Activated CD4-positive, alpha-beta T cell treated with anti-CD3 and anti-CD28 coated beads, Interleukin-2, amount 10 ng/mL, durations not matched to agents 24 days and 14 days (primary cell): ENCODE measurements at places on chromosomes 6 and 20. TPM values are rescaled to one million over a fixed set of nuclear protein-coding genes. Genes with fewer than 3 reads are reported as not detected.

Gene C6orf141
- total RNA-seq = 0.14 TPM in 1 of 2 replicates, not detected in the other

Gene OLIG3
- not detected in 2 replicates for total RNA-seq

GRCh38 chr20:37650661-37651060, 43.2 kb upstream of the CTNNBL1 start:
- H3K27me3 ChIP-seq = peaks cover 10% of the 10 kb centered on the region
- H3K4me1 ChIP-seq = no peaks in the 10 kb centered on the region
- no peak overlapping the region for H3K27ac ChIP-seq
- no peak overlapping the region for H3K4me3 ChIP-seq
- DNase-seq = no peak
- no peaks in the 10 kb centered on the region for H3K36me3 ChIP-seq

DNA sequence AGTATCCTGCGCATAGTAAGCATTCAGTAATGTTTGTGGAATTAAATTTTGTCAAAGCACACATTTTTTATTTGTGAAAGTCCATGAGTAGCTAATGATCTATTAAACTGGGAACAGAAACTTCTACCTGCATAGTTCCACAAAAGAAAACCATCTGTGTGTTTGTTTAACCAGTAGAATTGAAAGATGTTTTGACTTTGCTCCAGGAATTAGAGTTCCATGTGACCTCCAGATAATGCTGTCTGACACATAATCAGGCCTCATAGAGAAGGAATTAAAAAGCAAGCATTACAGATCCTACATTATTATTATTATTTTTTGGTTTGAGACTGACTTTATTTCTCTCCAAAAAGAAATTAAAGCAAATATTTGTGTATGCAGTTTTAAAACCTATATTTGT, 126.5 kb downstream of the PACRG start:
- H3K4me1 ChIP-seq = no peaks in the 10 kb centered on the region
- H3K4me3 ChIP-seq = no peak overlapping the region
- no peaks in the 10 kb centered on the region for H3K27me3 ChIP-seq
- no peak overlapping the region for H3K27ac ChIP-seq

- H3K27me3 ChIP-seq = no peaks in the 10 kb centered on the region
- DNase-seq = peak; percentile 77
- no peaks in the 10 kb centered on the region for H3K36me3 ChIP-seq
- no peak overlapping the region for H3K27ac ChIP-seq
Measured at GRCh38 chr6:42177514-42178364, 4.6 kb downstream of the GUCA1A start.

- peaks cover 20% of the 10 kb centered on the region for H3K27me3 ChIP-seq
- no peaks in the 10 kb centered on the region for H3K36me3 ChIP-seq
- H3K27ac ChIP-seq = no peak overlapping the region
- H3K4me3 ChIP-seq = no peak overlapping the region
- peaks cover 10% of the 10 kb centered on the region for H3K4me1 ChIP-seq
- DNase-seq = no peak
Measured at GRCh38 chr20:36098364-36098763, 56.2 kb upstream of the EPB41L1 start.

Gene FERMT1
- 0.58 and 0.71 TPM in 2 replicates for total RNA-seq

DNA sequence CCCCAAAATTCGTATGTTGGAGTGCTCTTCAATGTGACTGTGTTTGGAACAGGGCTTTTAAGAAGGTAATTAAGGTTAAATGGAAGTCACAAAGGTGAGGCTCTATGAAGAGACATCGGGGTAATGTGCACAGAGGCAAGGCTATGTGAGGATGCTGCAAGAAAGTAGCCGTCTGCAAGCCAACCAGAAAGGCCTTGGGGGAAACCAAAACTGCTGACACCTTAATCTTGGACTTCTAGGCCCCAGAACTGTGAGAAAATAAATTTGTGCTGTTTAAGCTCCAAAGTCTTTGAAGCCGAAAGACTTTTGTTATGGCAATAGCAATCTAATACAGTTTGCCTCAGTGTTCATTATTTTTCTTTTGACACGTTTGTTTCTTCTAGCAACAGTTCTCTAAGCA, 2.4 kb upstream of the IRAK1BP1 start:
- DNase-seq = no peak
- peaks cover 4% of the 10 kb centered on the region for H3K27me3 ChIP-seq
- no peak overlapping the region for H3K27ac ChIP-seq

Gene CBLN4
- total RNA-seq = not detected in 2 replicates

GRCh38 chr6:28337121-28337520, 1.2 kb upstream of the ZSCAN31 start:
- no peaks in the 10 kb centered on the region for H3K36me3 ChIP-seq
- no peak overlapping the region for H3K27ac ChIP-seq
- no peak for DNase-seq
- peaks cover 4% of the 10 kb centered on the region for H3K27me3 ChIP-seq

DNA sequence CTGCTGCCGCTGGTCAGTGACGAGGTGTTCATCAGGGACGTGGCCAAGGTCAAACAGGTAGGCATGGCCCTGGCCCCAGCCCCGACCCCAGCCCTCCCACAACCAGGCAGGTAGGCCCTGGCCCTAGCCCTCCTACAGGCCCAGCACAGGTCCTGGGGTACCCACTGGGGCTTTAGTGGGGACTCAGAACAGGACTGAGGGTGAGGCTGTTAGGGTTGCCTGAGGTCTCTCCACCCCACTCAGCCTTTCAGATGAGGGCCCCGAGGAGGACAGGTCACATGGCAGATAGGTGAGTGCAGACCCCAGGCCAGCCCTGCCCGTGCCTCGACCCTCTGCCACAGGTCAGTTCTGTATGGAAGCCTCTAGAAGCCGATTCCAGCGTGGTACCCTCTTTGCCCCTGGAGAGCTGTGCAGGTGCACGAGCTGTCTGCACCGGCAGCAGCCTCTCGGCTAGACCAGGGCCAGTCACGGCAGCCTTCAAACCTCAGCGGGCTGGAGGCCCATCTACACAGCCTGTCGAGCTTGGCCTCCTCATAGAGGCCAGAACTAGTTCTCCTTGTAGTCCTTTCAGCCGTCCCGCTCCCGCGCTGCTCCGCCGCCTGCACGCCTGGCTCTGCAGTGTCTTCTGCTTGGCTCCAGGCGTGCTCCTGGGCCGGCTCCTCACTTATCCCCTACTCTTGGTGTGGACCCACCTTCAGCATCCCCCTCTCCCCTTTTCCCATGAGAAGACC, 35.5 kb downstream of the PYGB start:
- peaks cover 24% of the 10 kb centered on the region for H3K36me3 ChIP-seq
- DNase-seq = no peak
- no peak overlapping the region for H3K4me3 ChIP-seq
- no peaks in the 10 kb centered on the region for H3K27me3 ChIP-seq

- peaks cover 13% of the 10 kb centered on the region for H3K4me1 ChIP-seq
- H3K36me3 ChIP-seq = no peaks in the 10 kb centered on the region
- H3K4me3 ChIP-seq = no peak overlapping the region
- H3K27me3 ChIP-seq = peaks cover 29% of the 10 kb centered on the region
- no peak overlapping the region for H3K27ac ChIP-seq
Measured at GRCh38 chr6:90493332-90493731, 93.5 kb downstream of the MAP3K7 start.
